ENCODE measurements at places on chromosomes 5 and 9. TPM values are rescaled to one million over a fixed set of nuclear protein-coding genes. Genes with fewer than 3 reads are reported as not detected.

LHX3 gene
- not detected for total RNA-seq

ACER2 gene
- total RNA-seq, result 4.3 TPM

PLAC8L1 gene
- total RNA-seq, result 0.52 TPM

TNFSF15 gene
- 0.03 TPM for total RNA-seq

IL4 gene
- not detected for total RNA-seq

PFN3 gene
- total RNA-seq, result not detected

SPATA31D4 gene
- total RNA-seq, result not detected

CDKN2B-AS1 gene
- 1.3 TPM for total RNA-seq
